ENCODE measurements at places on chromosomes 4 and X.

DNA sequence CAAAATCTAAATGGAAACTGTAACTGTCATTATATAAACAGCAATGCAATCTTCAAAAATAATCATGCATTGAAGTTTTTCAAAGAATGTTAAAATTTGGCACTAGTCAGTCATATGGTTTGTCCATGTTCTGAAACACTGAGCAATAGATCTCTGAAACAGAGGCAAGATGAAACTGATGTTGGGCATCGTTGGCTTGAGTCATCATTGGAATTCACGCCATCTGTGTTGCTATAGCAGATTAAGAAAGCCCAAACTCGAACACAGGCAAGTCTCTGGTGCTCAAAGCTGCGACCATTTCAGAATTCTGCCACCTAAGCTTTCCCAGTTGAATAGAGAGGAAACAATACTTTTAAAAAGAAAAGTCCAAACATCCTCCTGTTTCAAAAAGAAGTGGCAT, 114.1 kb upstream of the PPARGC1A start:
- no peak for DNase-seq

- no peak for DNase-seq
Measured at GRCh38 chr4:138996090-138996489, 19.5 kb upstream of the NOCT start.

GRCh38 chr4:140372751-140373327, 607 bp upstream of the SCOC start:
- peak; percentile 1 for DNase-seq

DNA sequence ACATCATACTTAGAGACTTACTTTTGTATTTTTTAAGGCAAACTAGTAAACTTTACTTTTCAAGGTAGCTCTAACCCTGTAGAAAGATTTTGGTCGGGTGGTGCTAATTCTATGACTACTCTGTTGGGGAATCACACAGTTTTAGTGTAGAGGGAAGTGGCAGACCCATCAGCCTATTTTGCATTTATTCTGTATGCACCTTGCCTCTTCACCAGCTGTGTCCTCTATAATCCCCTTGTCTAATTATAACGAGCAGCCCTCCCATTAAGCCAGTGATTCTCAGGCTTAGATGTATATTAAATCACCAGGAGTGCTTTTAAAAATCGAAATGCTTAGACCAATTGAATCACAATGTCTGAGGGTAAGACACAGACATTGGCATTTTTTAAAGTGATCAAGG, 78.1 kb downstream of the GALNT7 start:
- no peak for DNase-seq

DNA sequence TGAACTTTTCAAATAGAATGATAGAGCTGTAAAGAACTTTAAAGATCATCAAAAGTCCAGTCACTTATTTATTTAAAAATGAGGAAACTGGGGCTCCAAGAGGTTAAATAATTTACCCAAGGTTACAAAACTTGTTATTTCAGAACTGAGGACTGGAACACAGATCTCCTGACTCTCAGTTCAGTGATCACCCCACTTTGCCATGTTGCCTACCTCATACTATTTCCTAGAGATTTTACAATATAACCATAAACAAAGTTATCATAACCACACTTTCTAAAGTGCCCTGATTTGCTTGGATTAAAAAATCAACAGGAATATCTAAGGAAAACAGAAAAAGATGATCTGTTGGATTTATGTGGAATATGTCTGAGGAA, 7.4 kb upstream of the ACSL4 start:
- DNase-seq = no peak

DNA sequence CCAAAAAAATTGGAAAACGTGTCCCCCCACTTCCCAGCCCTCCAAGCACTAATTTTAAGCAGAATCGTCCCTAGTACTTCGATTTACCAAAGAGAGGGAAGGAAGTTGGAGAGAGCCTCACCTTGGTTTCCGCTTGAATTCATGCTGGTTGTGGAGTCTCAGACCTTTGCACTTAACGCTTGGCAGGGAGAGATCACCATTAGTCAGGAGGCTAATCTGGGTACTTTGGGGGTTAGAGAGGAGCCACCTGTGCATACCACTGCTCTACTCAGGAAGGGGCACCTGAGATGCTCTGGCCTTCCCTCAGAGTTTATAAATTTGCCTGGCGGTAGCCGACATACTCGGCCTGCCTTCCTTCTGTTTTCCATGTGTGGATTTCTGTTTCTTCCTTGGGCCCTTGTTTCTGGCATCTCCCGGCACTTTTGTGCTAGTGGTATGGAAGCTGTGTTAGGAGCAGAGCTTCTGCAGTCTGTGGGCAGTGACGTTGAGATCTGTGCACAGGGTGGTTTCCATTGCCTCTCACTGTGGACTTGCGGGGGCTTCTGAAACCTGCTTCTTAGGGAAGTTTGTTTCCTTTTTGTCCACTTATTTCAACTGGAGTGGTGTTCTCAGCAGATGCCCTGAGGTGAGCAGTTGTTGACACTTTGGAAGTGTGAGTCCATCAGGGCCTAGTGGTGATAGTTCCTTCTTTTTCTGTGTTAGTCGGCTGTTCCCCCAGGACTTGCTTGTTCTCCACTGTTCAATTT, 104.2 kb downstream of the TMEM131L start:
- no peak for DNase-seq

- no peak for DNase-seq
Measured at GRCh38 chr4:99447079-99447478, 11.9 kb upstream of the ADH7 start.

GRCh38 chrX:27599928-27600327, 9.8 kb downstream of the DCAF8L2 start:
- no peak for DNase-seq

- DNase-seq = no peak
Measured at GRCh38 chrX:68922013-68922412, 93.2 kb downstream of the EFNB1 start.
